ENCODE measurements at places on chromosomes 2 and 18.

DNA sequence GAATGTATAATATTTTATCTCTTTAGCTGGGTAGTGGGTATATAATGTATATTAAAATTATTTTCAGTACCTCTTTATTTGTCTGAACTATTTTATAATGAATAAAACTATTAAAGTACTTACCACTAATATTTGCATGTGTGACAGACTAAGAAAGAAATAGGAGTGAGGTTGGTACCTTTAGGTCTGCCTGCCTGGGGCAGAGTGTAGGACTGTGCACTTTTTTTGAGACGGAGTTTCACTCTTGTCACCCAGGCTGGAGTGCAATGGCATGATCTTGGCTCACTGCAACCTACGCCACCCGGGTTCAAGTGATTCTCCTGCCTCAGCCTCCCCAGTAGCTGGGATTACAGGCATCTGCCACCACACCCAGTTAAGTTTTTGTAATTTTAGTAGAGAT lies 18.8 kb downstream of the NCOA1 start:
- no peak for DNase-seq

DNA sequence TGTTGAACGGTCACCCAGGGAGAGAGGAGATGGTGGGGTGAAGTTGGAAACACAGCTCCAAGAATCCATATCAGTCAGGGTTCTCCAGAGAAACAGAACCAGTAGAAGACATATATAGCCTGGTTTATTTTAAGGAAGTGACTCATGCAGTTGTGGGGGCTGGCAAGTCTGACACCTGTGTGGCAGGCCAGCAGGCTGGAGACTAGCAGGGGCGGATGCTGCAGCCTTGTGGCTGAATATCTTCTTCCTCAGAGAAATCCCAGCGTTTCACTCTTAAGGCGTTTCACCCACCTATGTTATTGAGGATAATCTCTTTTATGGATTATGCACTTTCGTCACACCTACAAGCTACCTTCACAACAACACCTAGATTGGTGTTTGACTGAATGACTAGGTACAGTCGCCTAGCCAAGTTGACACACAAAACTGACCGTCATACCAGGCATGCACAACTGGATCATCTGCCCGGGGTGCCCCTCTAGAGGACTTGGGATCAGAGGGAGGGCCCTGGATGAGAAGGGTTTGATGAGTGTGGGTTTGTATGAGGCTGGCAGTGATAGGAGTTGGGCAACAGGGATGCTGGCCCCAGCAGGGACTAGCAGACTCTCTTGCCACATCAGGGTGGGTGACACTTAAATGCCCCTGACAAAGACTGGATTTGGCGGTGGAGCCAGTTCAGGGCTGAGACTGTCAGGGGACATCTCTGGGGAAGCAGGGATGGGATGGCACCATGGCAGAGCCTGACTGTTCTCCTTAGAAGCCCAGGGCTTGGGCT lies 23.4 kb downstream of the MROH2A start:
- no peak for DNase-seq

GRCh38 chr2:68994864-68995263 lies 18.1 kb upstream of the ANTXR1 start:
- DNase-seq: no peak

DNA sequence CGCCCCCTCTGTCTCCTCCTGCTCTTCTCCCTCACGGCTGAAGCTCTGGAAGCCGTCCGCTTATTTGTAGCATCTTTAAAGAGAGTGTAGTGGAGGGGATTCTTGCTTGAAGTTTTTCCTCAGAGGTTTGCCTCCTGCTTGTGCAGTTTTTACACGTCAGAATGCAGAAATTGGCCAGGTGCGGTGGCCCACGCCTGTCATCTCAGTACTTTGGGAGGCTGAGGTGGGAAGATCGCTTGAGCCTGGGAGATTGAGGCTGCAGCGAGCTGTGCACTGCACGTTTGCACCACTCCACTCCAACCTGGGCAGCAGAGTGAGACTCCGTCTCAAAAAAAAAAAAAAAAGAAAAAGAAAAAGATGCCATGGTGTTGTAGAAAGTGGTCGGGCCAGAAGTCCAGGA lies 69.0 kb downstream of the ITGB1BP1 start:
- DNase-seq: no peak

- peak; percentile 57 for DNase-seq
Measured at GRCh38 chr18:3246635-3247239, 864 bp upstream of the MYL12A start.

DNA sequence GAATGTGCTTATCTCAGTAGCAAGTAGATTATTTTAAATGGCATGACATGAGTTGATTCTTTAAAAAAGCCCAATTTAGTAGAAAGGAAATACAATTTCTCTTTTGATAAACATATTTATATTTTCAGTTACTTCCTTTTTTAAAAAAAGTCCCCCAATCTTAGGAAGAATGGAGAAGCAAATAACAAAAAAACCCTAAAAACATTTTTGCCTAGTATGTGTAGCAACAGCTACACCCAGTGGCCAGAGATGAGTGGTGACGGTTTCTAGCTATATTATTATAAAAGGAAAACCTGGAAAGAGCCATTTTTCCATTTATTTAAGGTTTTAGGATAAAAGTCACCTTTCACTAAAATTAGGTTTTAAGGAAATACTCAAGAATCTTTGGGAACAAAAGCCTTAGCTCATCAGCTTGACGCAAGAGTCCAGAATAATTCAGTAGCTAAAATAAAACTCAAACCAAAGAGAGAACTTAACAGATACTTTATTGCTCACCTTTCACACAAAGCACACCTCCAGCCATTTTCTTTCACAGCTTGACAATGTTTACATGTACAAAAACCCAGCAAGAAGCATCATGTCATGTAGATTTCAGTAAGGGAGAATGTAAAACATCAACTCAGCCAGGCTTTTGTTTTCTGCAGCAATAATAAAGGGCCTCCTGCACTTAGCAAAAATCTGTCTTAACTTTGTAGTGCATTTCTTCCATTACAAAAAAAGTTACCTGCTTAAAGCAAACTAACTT lies 15.7 kb downstream of the FAM98A start:
- DNase-seq: peak; percentile 80

DNA sequence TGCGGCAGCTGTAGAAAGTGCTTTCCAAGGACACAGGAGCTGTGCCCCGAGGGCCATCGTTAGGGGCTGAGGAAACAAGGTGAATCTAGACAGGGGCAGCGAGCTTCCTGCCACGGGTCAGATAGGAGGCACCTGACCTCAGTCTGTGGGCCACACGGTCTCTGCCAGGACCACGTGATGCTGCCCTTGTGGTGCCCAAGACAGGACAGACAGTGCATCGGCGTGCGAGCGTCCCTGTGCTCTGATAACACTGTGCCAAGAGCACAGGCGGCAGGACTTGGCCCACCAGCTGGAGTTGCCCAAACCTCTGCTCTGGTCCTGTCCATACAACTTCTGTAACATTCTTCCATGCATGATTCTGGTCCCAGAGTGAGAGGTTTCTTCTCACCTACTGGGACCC lies 225.4 kb downstream of the TWIST2 start:
- no peak for DNase-seq

DNA sequence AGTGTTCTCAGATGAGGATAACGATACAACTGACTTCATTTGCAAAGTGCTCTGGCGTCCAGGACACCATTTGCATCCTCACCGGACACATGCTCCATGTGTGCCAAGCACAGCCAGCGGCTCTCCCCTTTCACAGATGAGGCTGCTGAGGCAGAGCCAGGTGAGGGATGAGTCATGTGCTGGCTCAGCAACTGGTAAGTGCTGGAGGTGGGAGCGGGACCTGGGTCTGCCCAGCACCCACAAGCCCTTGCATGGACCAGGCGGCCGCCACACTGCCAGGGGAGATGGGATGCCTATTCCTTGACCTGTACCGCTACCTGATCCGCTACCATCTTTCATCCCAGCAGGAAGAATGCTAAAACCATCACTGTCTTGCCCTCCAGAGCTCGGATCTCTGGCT lies 86.2 kb upstream of the ASB18 start:
- no peak for DNase-seq

- no peak for DNase-seq
Measured at GRCh38 chr18:59055345-59056032, 84.2 kb upstream of the SEC11C start.

GRCh38 chr18:61917818-61918217 lies 25.0 kb upstream of the RNF152 start:
- no peak for DNase-seq

- no peak for DNase-seq
Measured at GRCh38 chr18:4831791-4832375, 365.2 kb downstream of the AKAIN1 start.

DNA sequence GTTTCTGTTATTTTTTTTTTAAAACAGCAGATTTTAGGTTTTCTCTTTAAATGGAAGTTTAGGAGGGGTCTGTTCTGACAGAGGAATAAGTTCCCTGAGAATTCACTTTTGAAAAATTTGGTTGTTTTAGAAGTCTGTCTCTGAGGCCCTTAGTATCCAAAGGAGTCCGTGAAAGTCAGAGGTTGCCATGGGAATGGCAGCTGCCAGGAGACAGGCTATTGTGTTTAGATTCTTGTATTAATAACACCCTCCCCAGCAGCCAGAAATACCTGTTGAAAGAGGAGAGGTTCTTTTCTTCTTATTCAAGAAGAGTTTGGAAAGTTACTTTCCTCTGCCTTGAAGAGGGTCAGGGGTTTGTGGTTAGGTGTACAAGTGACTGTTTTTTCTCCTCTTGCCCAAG lies 29.5 kb downstream of the TNP1 start:
- peak; percentile 48 for DNase-seq

- DNase-seq: peak; percentile 83
Measured at GRCh38 chr2:202114291-202114690, 41.2 kb downstream of the KIAA2012 start.

GRCh38 chr2:42925742-42926433 lies 133.5 kb upstream of the HAAO start:
- DNase-seq: peak; percentile 75

- DNase-seq: no peak
Measured at GRCh38 chr2:113979191-113980128, 89.6 kb downstream of the ACTR3 start.

DNA sequence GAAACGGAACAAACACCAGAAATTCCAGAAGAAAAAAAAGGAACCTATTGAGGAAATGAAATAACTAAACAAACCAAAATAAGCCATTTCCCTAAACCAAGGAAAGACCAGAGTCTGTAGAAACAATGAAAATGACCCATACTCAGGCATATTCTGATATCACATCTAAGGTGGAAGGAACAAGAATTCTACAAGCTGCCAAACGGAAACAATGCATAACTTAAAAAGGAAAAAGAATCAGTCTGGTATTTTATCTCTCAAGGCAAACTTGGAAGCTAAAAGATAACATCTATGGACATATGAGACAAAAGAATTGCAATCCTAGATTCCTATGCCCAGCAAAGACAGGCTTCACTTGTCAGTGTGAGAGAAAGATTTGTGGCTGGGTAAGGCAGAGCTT lies 326.2 kb downstream of the PDE11A start:
- DNase-seq: no peak

DNA sequence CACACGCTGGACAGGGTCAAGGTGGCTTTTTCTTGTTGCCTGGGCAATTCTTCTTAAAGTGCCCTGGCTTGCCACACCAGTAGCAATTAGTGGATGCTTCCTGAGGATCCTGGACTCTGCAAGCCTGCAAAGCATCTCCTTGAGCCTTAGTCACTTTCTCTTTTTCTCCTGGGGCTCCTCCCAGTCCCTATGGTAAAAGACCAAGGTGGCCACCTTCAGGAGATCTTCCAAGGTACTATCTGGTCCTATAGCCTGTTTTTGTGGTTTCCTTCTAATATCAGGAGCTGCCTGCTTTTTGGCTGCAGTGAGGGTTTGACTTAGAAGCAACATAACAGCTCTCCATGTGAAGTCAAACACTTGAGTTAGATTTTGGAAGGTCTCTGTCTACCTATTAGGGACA lies 33.3 kb upstream of the GMCL1 start:
- no peak for DNase-seq

DNA sequence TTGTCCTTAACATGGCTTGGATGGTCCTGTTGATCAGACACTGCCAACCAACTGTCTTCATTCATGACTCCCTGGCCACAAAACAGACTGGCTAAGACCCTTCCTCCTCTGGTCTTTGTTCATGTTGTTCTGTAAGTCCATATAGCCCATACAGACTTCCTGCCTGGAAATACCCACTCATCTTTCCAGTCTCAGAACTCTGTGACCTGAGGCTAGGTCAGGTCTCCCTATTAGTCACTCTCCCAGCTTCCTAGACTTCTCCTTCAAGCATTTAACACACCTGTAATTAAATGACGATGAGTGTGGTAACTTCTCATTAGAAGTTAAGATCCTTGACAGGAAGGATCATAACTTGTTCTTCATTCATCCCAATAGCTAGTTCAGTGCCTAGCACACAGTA lies 56.3 kb downstream of the CCDC93 start:
- no peak for DNase-seq
